ENCODE measurements at places on chromosomes 16 and 17.

- no peak for DNase-seq
Measured at GRCh38 chr17:13480877-13481276, 120.9 kb downstream of the HS3ST3A1 start.

DNA sequence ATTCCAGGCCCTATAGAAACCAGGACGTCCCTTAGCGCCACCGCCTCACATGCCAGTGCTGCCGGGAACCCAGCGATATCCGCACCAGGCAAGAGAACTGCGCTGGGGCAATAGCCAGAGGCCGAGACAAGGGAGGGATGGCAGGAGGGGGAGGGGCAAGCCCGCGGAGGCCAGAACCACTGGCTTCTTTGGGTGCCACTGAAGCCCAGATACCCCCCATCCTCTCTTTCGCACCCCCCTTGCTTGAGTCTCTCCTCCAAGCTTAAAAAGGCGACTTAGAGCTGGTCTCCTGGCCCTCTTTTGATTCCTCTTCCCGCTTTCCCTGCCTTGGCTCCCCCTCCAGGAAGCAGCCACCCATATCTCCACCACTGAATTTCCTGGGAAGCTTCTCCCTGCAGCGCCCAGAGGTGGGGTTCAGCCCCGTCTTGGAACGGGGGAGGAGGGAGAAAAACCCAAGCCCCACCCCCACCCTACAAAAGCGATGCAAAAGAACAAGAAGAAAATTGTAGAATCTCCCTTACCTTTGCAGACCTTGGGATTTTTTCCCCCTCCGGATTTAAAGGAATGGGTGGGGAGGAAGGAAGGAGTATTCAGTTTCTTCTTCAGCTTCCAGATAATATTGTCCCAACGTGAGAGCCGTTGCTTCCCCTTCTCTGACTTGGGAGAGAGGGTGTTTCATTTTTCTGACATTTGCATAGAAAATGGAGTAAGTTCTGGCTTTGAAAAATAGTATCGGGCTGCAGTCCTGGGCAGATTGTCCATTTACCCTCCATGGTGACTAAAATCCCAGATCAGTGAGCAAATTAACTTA lies 622 bp downstream of the HOXB6 start:
- DNase-seq, result no peak

DNA sequence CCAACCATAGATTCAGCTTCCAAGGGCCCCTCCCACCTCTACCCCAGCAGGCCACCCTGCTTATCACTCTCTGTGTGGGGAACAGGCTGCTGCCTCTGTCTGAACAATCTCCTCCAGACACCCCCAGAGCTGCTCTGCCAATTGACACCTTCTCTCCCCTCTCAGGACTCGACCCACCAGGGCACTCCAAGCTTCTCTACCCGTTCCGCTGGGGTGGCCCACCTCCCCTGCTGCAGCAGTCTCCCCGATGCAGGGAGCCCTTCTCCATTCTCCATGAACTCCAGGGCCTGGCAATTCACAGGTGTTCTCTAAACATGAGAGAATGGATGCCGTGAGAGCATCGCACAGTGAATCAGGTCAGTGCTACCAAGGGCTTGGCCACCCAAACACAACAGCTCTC lies 28.3 kb upstream of the FAAP100 start:
- no peak for DNase-seq

DNA sequence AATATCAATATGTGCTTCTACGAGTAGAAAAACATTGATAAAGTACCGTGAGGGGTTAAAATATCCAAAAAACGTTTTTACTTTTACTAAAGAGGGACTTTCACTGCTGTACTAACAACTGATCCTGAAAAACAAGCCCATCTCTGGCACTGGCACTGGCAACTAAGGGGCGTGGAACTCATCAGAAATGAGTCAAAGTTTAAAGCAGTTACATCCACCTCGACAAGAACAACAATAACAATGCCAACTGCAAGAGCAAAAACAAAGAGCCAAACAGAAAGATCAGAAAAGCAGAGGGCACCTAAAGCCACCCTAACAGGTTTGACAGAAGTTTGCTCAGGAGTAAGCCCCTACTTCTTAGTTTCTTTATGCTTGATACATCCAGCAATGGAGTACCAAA lies 13.1 kb downstream of the MBTPS1 start:
- DNase-seq, result no peak
